ENCODE measurements at places on chromosomes 5 and 9. TPM values are rescaled to one million over a fixed set of nuclear protein-coding genes. Genes with fewer than 3 reads are reported as not detected.

GRCh38 chr5:151459680-151460324, 12.4 kb downstream of the SLC36A1 start:
- no peaks in the 10 kb centered on the region for H3K4me1 ChIP-seq
- H3K27ac ChIP-seq, result no peak overlapping the region
- no peaks in the 10 kb centered on the region for H3K27me3 ChIP-seq

DNA sequence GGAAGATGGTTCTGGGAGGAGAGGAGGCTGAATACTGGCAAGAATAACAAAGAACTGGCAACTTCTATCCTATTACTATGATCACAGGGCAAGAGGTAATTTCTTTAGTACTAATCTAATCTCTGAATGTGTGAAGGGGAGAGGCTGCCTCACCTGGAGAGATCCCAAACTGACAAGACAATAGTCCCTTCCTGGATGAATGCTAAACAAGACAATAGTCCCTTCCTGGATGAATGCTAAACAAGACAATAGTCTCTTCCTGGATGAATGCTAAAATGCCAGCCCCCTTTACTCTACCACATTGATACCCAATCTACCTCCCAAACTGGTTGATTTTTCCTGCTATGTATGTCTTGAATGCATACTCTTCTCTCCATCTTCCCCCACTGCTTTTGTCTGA, 145.2 kb downstream of the SIL1 start:
- no peaks in the 10 kb centered on the region for H3K4me1 ChIP-seq
- no peaks in the 10 kb centered on the region for H3K36me3 ChIP-seq
- no peak for DNase-seq
- no peak overlapping the region for H3K27ac ChIP-seq

- H3K27ac ChIP-seq, result no peak overlapping the region
- no peaks in the 10 kb centered on the region for H3K4me1 ChIP-seq
- no peak overlapping the region for H3K4me3 ChIP-seq
- no peak for DNase-seq
Measured at GRCh38 chr9:132833550-132834121, 44.4 kb downstream of the AK8 start.

DNA sequence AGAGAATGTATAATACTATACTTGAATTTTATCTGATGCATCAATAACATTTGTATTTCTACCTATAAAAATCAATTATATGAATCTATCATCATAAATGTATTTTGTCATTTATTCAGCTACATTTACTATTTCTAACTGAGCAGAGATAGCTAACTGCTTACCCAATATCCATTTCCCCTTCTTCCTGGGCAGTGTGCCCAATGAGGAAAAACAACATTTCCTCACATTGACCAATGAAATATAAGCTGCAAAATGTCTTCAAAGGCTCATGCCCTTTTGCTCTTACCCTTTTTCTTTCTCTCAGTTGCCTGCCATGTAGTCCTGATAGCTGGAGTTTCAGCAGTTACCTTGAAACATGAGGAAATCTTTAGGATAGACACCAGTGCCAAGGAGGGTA, 385.8 kb upstream of the PCSK5 start:
- H3K27me3 ChIP-seq, result no peaks in the 10 kb centered on the region
- no peaks in the 10 kb centered on the region for H3K36me3 ChIP-seq
- H3K4me1 ChIP-seq, result no peaks in the 10 kb centered on the region
- no peak for DNase-seq
- H3K27ac ChIP-seq, result no peak overlapping the region

Gene ZNF883
- 0.90 TPM for polyA plus RNA-seq

DNA sequence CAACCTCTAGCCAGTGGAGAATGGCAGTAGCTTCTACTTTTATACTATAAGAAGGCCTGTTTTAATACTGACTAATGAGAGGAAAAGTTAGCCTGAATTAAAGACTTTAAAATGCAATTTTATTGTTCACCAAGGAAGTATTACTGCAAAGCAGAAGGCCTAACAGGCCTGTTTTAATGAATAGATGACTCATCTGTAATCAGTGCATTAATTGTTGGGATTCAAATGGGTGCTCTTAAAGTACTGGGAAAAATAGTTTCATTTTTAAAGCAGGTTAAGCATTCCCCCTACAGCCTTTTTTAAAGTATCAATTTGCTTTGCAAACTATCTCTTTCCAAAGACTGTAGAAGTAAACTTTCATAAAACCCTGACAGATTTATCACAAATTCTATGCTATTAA, 147.7 kb downstream of the SIL1 start:
- no peak overlapping the region for H3K27ac ChIP-seq
- no peaks in the 10 kb centered on the region for H3K4me1 ChIP-seq
- H3K36me3 ChIP-seq, result peaks cover 2% of the 10 kb centered on the region
- DNase-seq, result no peak
- H3K4me3 ChIP-seq, result no peak overlapping the region

Gene RRAGA
- polyA plus RNA-seq, result 137 TPM

DNA sequence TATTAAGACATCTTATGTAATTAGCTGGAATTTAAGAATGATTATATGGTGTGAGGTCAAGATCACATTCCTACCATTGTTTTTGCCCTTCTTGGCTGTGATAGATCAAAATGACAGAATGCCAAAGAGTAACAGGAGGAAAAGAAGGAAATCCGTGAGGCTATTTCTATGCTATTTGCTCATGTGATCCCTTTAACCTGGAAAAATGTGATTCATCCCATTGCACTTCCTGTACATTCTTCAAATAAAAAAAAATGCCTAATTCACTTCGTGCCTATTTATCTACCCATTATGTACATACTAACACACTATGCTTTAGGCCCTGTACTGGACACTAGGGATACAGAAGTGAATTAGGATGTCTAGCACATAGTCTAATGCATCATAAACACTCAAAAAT, 154.1 kb upstream of the PAPPA start:
- no peak overlapping the region for H3K27ac ChIP-seq
- peaks cover 21% of the 10 kb centered on the region for H3K4me1 ChIP-seq
- H3K27me3 ChIP-seq, result no peaks in the 10 kb centered on the region
- no peak overlapping the region for H3K4me3 ChIP-seq

GRCh38 chr9:130663258-130663976, 977 bp upstream of the PRDM12 start:
- peaks cover 99% of the 10 kb centered on the region for H3K27me3 ChIP-seq
- H3K36me3 ChIP-seq, result no peaks in the 10 kb centered on the region
- H3K4me3 ChIP-seq, result no peak overlapping the region
- no peaks in the 10 kb centered on the region for H3K4me1 ChIP-seq
- DNase-seq, result no peak

GRCh38 chr9:108620767-108621166, 235.0 kb downstream of the ACTL7B start:
- DNase-seq, result no peak
- H3K36me3 ChIP-seq, result no peaks in the 10 kb centered on the region
- no peak overlapping the region for H3K4me3 ChIP-seq
- H3K27me3 ChIP-seq, result no peaks in the 10 kb centered on the region

DNA sequence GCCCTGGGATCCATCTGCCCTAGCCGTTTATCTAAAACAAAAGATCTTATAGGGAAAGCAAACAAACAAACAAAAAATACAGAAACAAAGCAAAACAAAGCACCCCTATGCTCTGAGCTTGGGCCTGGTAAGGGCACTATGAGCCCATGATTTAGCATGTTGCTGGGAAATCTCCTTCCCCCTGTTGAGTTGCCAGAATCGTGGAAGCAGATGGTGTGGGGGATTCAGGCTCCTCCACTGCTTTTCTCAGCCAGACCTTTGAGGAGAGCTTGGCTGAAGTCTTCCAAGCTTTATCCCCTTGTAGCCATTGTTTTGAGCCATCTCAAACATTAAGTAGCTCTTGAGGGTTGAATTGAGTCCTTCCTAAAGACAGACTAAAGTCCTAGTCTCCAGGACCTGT, 29.9 kb downstream of the TMC1 start:
- H3K27me3 ChIP-seq, result no peaks in the 10 kb centered on the region
- no peak for DNase-seq
- no peaks in the 10 kb centered on the region for H3K36me3 ChIP-seq
- H3K4me1 ChIP-seq, result peaks cover 10% of the 10 kb centered on the region

DNA sequence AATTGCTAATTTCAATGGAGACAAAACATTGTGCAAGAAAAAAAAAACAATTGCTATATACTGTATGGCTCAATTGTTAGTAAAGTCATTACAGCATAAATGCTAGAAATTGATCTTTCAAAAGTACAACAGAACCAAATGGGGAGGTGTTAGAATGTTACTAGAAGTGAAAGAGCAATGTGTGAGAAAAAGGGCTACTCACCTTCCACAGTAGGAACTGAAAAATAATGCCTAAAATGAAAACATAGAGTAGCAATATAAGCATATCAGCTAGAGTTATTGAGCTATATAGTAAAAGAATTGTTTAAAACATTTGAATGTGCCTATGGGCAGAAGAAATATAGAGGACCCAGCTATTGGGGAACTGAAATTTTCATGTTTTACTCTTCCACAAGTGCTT, 10.9 kb upstream of the RXFP3 start:
- H3K27ac ChIP-seq, result no peak overlapping the region
- DNase-seq, result no peak
- H3K27me3 ChIP-seq, result no peaks in the 10 kb centered on the region
- no peak overlapping the region for H3K4me3 ChIP-seq
- no peaks in the 10 kb centered on the region for H3K36me3 ChIP-seq
- no peaks in the 10 kb centered on the region for H3K4me1 ChIP-seq

GRCh38 chr9:126170286-126170823, 156.3 kb upstream of the MVB12B start:
- H3K27ac ChIP-seq, result no peak overlapping the region
- no peaks in the 10 kb centered on the region for H3K36me3 ChIP-seq
- DNase-seq, result no peak
- peaks cover 4% of the 10 kb centered on the region for H3K27me3 ChIP-seq
- no peaks in the 10 kb centered on the region for H3K4me1 ChIP-seq

DNA sequence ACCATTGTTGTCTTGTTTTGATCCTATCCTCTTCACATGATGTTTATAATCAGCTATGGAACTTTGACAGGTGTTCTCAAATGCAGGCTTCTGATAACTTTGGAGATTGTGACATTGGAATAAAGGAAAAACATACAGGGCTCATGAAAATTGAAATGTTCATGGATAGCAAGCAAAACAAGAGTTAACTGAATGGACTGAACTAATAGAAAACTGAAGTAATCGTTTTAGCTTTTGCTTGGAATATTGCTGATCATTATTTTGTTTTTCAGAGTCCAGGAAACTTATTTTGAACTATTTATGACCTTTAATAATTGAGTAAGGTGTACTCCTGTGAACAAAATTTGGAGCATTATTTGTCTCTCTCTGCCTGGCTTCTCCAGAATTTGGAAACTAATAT, 436.7 kb upstream of the CDH9 start:
- H3K36me3 ChIP-seq, result no peaks in the 10 kb centered on the region
- no peak for DNase-seq
- no peak overlapping the region for H3K4me3 ChIP-seq
- no peaks in the 10 kb centered on the region for H3K4me1 ChIP-seq
- no peaks in the 10 kb centered on the region for H3K27me3 ChIP-seq

- no peaks in the 10 kb centered on the region for H3K4me1 ChIP-seq
- no peak overlapping the region for H3K4me3 ChIP-seq
- DNase-seq, result no peak
- H3K27me3 ChIP-seq, result no peaks in the 10 kb centered on the region
Measured at GRCh38 chr9:95920017-95920416, 44.5 kb downstream of the ERCC6L2 start.

Gene TTC23L
- polyA plus RNA-seq, result not detected

GRCh38 chr5:172414531-172415361, 39.6 kb downstream of the SH3PXD2B start:
- H3K4me3 ChIP-seq, result no peak overlapping the region
- DNase-seq, result no peak
- H3K4me1 ChIP-seq, result peaks cover 54% of the 10 kb centered on the region
- peaks cover 2% of the 10 kb centered on the region for H3K36me3 ChIP-seq

GRCh38 chr5:72815580-72816283, 729 bp upstream of the TNPO1 start:
- H3K36me3 ChIP-seq, result no peaks in the 10 kb centered on the region
- peaks cover 18% of the 10 kb centered on the region for H3K4me1 ChIP-seq
- no peak for DNase-seq
- H3K4me3 ChIP-seq, result peak overlapping the region; percentile 86
- H3K27me3 ChIP-seq, result no peaks in the 10 kb centered on the region

- H3K27ac ChIP-seq, result no peak overlapping the region
- H3K36me3 ChIP-seq, result no peaks in the 10 kb centered on the region
- H3K4me1 ChIP-seq, result no peaks in the 10 kb centered on the region
- DNase-seq, result no peak
- no peaks in the 10 kb centered on the region for H3K27me3 ChIP-seq
Measured at GRCh38 chr9:89878687-89879086, 273.9 kb downstream of the GADD45G start.

GRCh38 chr9:113588242-113588810, 124.8 kb downstream of the RGS3 start:
- peaks cover 14% of the 10 kb centered on the region for H3K36me3 ChIP-seq
- DNase-seq, result no peak
- H3K27ac ChIP-seq, result no peak overlapping the region
- no peak overlapping the region for H3K4me3 ChIP-seq

GRCh38 chr5:40781843-40782409, 16.2 kb downstream of the PRKAA1 start:
- H3K36me3 ChIP-seq, result no peaks in the 10 kb centered on the region
- peaks cover 3% of the 10 kb centered on the region for H3K4me1 ChIP-seq
- no peaks in the 10 kb centered on the region for H3K27me3 ChIP-seq

Gene TUSC1
- 5.6 TPM for polyA plus RNA-seq

DNA sequence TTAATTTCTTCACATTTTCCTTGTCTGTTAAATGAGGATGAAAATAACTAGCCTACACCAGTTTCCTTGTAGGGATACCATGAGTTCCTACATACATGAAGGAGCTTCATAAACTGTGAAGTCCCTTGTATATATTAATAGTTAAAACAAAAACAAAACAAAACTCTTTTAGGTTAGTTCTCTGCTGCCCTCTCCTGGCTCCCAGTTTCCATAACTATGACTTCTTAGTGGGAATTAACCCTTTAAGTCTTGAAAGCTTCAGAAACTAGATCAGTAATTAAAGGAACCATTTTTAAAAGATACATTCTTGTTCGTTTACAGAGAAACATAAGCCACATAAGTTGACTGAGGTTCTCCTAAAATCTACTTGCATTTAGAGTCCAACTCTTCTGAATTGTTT, 500.0 kb upstream of the C9orf72 start:
- H3K36me3 ChIP-seq, result no peaks in the 10 kb centered on the region
- H3K4me3 ChIP-seq, result no peak overlapping the region
- H3K4me1 ChIP-seq, result no peaks in the 10 kb centered on the region
- H3K27me3 ChIP-seq, result no peaks in the 10 kb centered on the region

Gene C9orf78
- polyA plus RNA-seq, result 66.5 TPM

DNA sequence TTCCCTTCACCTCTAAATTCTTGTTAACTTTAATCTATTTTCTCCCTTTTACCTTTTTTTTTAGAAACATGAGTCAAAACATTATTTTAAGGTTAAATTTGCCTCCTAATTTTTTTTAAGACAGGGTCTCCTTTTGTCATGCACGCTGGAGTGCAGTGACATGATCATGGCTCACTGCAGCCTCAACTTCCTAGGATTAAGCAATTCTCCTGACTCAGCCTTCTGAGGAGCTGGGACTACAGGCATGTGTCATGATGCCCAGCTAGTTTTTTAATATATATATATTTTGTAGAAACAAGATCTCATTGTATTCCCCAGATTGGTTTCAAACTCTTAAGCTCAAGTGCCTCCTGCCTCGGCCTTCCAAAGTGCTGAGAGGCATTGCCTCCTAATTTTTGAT, 424.7 kb upstream of the FAM174A start:
- no peak for DNase-seq
- H3K4me3 ChIP-seq, result no peak overlapping the region
- H3K27me3 ChIP-seq, result no peaks in the 10 kb centered on the region
- no peaks in the 10 kb centered on the region for H3K4me1 ChIP-seq
- no peaks in the 10 kb centered on the region for H3K36me3 ChIP-seq

Gene ZDHHC11
- 0.62 TPM for polyA plus RNA-seq

Gene PCDHB15
- 0.03 TPM for polyA plus RNA-seq

Gene UBE2QL1
- polyA plus RNA-seq, result not detected
